ENCODE measurements at places on chromosomes 11 and 22.

- peak; percentile 90 for DNase-seq
Measured at GRCh38 chr22:36160499-36160942, at the start of gene APOL3. Gene APOL3, minus strand, starts transcription at chr22:36160755. Its CDS starts 11,700 bp downstream, at chr22:36149055.

DNA sequence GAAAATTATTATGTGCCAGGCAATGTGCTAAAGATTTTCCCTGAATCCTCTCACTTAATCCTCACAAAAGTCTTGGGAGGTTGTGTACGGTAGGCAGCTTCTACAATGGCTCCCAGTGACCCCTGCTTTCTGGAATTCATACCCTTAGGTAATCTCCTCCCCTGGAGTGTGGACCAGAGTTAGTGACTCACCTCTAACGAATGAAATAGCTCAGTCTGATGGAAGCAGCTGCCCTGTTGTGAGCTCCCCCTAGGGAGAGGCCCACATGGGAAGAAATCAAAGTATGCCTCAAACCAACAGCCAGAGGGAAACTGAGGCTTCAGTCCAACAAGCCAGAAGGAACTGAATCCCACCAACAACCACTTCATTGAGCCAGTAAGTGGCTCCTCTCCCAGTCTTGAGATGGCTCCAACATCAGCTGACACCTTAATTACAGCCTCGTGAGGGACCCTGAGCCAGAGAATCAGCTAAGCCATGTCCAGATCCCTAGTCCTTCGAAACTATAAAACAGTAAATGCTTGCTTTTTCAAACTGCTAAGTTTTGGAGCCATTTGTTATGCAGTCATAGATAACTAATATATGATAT lies 98.9 kb upstream of the ISX start:
- no peak for DNase-seq

GRCh38 chr11:15839061-15839460 lies 517.3 kb downstream of the SOX6 start:
- DNase-seq, result no peak

- DNase-seq, result no peak
Measured at GRCh38 chr11:98180511-98180910, 840.2 kb upstream of the CNTN5 start.

- no peak for DNase-seq
Measured at GRCh38 chr11:101288392-101288791, 158.8 kb upstream of the PGR start.

DNA sequence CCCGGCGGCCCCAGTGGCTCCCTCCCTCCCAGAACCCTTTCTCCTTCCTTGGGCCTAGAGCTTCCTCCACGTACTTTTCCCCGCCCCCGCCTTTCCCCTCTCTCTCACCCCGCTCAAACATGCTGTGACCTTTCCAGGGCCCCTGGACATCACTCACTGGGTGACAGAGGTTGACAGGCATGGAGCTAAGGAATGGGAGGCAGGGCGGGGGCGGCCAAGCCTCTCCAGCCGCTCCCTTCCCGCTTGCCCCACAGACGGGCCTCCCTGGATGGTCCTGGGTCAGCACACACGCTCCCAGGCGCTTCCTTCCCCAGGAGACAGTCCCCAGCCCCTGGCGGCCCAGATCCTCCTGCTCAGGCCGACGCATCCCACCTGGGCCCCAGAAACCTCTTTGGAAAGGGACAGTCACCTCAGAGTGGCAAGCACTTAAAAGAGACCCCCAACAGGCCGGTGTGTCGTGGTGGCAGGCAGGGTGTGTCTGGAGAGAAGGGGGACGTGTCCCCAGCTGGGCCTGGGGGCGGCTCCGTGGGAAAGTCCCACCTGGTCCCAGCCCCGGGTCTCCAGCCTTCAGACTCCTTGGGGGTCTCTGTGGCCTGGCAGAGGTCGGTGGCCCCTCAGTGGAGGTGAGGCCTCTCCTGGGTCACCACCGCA lies 8.8 kb downstream of the H19 start:
- peak; percentile 50 for DNase-seq

- peak; percentile 87 for DNase-seq
Measured at GRCh38 chr22:42644422-42645340, 4.3 kb upstream of the ATP5MGL start.

DNA sequence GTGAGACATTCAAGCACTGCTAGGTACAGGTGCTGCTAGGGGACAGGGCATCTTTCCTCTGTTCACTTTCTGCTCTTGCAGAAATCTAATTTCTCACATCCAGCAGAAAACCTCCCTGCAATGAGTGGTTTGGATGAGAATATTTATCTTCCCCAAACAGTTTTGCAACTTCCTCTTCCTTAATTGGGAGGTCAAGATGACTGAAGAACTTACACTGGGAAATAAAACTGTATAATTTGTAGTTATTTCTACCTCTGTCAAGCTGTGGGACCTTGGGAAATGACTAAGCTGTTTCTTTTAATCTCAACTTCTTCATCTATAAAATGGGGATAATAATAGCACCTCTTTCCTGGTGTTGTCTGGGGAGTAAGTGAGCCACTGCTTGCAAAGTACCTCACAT lies 69.8 kb downstream of the PRR5L start:
- no peak for DNase-seq

DNA sequence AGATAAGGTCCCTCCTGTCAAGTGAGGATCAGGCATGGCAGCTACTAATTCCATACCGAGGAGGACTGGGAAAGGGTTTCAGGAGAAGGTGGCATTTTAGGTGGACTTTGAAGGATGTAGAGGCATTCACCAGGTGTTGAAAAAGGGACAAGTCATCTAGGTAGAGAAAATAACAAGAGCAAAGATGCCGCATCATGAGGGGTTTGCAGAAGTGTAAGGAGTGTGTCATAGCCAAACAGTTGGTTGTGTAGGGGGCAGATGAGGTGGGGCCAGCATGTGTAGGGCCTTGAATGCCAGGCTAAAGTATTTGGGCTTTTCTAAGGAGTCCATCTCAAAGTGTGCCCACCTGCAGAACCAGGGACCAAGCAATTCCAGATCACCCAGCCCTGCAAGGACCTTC lies 11.6 kb upstream of the LRRC32 start:
- DNase-seq, result no peak

Data from sigmoid colon (tissue), 7 donors.